Ascending aorta (tissue), 2 donors: ENCODE measurements at places on chromosomes 7 and 10.
A peak's percentile ranks its signal among the peaks of the same experiment; 100 is the strongest.

GRCh38 chr7:5709347-5709950 is 72.0 kb downstream of the RNF216 start:
- peak overlapping the region; percentile 69 for H3K27ac ChIP-seq
- H3K4me1 ChIP-seq = peaks cover 11% of the 10 kb centered on the region
- no peak overlapping the region for H3K4me3 ChIP-seq
- peaks cover 50% of the 10 kb centered on the region for H3K36me3 ChIP-seq

GRCh38 chr7:146414373-146414772 is 297.8 kb downstream of the CNTNAP2 start:
- H3K27ac ChIP-seq = no peak overlapping the region
- no peaks in the 10 kb centered on the region for H3K4me1 ChIP-seq
- no peaks in the 10 kb centered on the region for H3K36me3 ChIP-seq

- no peaks in the 10 kb centered on the region for H3K4me1 ChIP-seq
- no peak overlapping the region for H3K4me3 ChIP-seq
- no peak for DNase-seq
- no peaks in the 10 kb centered on the region for H3K36me3 ChIP-seq
- no peaks in the 10 kb centered on the region for H3K27me3 ChIP-seq
These were observed 109.4 kb downstream of the MBL2 start for GRCh38 chr10:52663161-52663560.

- no peak overlapping the region for H3K4me3 ChIP-seq
- no peaks in the 10 kb centered on the region for H3K27me3 ChIP-seq
- no peak for DNase-seq
- no peaks in the 10 kb centered on the region for H3K4me1 ChIP-seq
- H3K27ac ChIP-seq = no peak overlapping the region
These were observed 160.4 kb upstream of the LAMB4 start for GRCh38 chr7:108290459-108291151.

GRCh38 chr10:43295436-43295835 is 28.6 kb upstream of the RASGEF1A start:
- no peak for DNase-seq
- H3K27ac ChIP-seq = no peak overlapping the region
- no peak overlapping the region for H3K4me3 ChIP-seq
- H3K27me3 ChIP-seq = no peaks in the 10 kb centered on the region
- no peaks in the 10 kb centered on the region for H3K36me3 ChIP-seq
- H3K4me1 ChIP-seq = no peaks in the 10 kb centered on the region

GRCh38 chr10:18421726-18422293 is 229.6 kb downstream of the NSUN6 start:
- no peaks in the 10 kb centered on the region for H3K36me3 ChIP-seq
- no peak for DNase-seq
- no peaks in the 10 kb centered on the region for H3K27me3 ChIP-seq
- H3K27ac ChIP-seq = no peak overlapping the region
